ENCODE measurements at places on chromosomes 1 and 21.

DNA sequence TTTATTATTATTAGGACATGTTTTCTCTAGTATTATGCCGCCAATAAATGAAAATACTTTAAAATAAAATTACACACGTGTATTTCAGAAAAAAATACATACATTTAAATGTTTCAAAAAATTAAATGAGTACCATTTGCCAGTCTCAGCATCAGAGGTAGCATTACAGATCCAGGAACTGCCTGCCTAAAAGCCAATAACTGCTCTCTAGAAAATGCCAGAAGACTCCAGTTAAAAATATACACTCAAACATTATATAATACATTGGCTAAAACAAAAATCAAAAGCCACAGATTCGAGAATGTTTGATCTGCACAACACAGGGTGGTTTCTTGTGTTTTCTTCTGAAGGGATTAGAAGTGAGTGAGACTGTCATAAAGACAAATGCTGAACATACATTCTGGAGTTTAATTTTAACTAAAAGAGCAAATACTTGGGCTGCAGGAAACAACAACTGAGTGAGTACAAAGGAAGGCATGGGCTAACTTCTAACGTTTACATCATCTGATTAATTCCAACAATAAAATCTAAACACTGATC, 105.5 kb downstream of the RERE start:
- DNase-seq = no peak

- no peak for DNase-seq
Observed at GRCh38 chr1:208089149-208089548, 155.0 kb downstream of the PLXNA2 start.

DNA sequence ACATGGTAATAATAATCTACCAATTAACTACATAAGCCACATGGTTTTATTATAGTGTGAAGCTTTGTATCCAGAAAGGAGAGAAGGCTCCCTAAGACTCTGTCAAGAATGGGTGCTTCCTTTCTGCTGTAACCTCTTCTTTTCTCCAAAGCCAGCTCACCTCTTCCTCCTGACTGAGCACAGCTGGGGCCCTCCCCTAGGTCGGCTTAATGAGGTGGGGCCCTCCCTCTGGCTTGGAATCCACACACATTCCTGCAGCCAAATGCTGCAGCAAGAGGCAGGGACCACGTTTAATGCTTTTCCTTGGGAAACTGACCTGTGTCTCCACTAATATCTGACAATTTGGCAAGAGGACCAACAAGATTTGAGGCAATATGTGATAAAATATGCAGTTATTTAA, 94.8 kb downstream of the DSCAM start:
- no peak for DNase-seq

- peak; percentile 29 for DNase-seq
Observed at GRCh38 chr1:107477233-107477632, 336.4 kb downstream of the NTNG1 start.

- DNase-seq = no peak
Observed at GRCh38 chr1:160682983-160683865, 28.4 kb downstream of the CD48 start.

DNA sequence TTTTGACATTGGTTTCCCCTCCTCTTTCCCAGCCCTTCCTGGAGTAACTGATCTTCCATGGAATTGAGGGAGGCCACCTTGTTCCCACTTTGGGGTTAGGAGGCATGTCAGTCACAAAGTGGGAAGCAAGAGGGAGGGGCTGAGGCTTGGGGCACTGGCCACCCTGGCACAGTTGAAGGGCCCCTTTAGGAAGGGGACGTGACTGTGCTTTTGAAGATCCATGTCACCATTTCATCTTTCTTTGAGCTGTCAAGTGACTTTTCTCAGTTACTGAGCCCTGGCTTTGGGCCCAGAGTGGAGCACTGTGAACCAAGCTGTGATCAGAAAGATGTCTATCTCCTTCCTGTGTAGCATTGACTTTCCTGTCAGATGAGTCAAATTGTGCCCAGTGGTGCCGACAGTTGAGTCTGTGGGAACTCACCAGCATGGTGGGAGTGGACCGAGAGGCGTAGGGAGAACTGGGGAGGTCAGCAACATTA, 38.5 kb upstream of the TDRD10 start:
- DNase-seq = no peak

DNA sequence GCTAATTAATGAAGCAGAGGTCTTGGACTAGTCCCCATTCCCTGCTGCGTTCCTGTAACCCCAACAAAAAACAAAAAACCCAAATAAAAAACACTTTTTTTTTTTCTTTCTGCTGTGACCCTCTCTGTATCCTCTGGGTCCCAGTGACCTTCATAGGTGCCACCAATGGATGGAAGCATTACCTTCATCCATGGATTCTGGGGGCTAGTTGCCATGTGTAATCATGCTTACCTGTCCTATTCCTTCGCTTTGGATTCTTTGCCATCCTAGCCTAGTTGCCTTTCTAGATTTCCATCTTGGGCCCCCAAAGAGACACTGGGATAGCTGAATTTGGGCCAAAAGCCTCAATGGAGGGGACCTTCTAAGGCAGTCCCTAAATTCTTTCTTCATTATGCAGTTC, 1208.7 kb downstream of the BRINP3 start:
- no peak for DNase-seq

DNA sequence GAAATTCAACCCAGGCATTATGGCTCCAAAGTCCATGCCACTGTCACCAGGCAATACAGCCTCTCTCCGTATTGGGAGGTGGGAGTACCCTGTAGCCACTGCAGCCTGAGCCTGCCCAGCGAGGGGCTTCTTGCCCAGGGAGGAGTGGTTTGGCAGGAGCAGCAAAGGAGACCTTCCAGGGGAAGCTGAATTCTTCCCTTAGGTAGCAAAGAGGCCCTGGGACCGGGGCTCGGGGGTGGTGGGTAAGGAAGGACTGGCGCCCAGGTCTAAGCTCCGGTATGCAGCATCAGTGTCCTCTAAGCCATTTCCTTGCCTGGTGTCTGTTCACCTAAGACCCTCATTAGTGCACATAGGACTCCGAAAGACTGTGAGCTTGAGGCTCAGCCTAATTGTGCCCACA, 17.0 kb downstream of the TNNT2 start:
- DNase-seq = no peak

- peak; percentile 13 for DNase-seq
Observed at GRCh38 chr1:182484531-182485257, 34.7 kb downstream of the RGSL1 start.

- peak; percentile 30 for DNase-seq
Observed at GRCh38 chr1:81978945-81979344, 178.2 kb downstream of the ADGRL2 start.

- DNase-seq = no peak
Observed at GRCh38 chr1:8551613-8552489, 233.9 kb downstream of the SLC45A1 start.

DNA sequence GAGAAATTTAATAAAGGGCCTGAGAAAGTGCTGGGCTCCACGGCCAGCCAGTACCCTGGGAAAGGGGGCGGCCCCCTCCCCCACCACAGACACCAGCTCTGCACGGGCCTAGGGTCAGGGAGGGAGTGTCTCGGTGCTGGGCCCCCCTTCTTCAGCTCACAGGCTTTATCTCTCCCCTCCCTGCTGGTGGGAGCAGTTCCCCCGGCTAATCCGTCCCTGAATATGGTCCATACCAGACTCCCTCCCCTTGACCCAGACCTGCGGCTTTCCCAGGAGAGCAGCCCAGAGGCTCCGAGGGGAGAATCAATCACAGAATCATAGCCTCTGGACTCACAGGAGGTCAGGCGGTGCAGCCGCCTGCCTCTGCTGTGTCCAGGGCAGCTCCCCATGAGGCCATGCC, 26.0 kb upstream of the RSPO1 start:
- DNase-seq = no peak

DNA sequence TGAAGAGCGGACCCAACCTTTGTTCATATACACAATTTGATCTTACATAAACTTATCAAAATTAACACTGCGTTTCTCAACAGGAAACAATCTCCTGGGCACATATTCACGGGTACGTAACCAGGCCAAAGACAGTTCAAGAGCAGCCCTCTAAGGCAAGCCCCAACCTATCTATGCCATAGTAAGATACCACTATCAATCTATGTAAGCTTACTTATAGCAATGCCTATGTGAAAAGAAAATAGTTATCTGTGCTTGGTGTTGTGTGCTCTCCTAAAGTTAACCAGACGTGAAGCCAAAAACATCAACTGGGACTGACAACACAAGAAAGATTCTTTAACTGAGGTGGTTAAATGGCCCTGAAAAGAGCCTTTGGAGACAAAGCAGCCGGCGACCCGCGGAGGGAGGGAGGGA, 49.4 kb upstream of the BOLA1 start:
- no peak for DNase-seq

GRCh38 chr1:191690931-191691330, 467.3 kb upstream of the RGS18 start:
- DNase-seq = no peak

- DNase-seq = no peak
Observed at GRCh38 chr1:209307846-209308245, 275.7 kb upstream of the CAMK1G start.

- no peak for DNase-seq
Observed at GRCh38 chr1:236311040-236311439, 29.3 kb upstream of the ERO1B start.

GRCh38 chr21:24428591-24429199, 1178.6 kb downstream of the MRPL39 start:
- no peak for DNase-seq

GRCh38 chr1:205325334-205325884, 3.9 kb upstream of the NUAK2 start:
- peak; percentile 68 for DNase-seq

DNA sequence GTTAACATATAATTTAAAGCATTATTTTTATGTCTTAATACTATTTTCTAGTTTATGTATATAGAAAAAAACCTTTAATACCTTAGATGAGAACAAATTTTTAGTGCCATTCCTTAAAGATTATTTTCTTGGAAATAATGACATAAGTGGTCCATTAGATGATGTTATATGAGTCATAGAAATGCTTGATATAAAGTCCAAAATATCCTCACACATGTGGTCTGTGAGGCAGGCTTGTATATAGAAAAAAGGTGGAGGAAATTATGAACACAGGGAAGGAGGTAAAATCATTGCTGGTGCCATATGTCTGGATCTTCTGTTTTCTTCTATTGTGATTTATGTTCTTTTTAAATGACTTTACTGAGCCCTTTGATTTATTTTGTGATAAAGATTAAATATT, 79.3 kb downstream of the MAP3K7CL start:
- no peak for DNase-seq

DNA sequence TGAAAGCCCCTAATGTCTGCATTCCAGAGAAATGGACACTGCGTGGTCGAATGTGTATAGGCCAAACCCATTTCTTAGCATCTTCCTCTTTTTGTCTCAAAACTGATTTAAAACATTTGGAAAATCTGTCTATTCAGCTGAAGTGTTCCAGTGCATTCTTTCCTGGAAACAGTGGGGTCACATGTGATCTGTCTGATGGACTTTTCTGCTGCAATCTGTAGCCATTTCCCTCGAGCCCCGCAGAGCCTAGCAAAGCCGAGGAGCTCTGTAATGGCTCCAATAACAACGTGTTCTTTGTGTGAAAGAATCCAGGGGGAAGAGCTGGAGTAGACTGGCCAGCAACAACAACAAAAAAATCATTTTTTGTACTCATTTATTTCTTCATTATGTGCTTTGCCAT, 329.3 kb downstream of the BARHL2 start:
- no peak for DNase-seq

- no peak for DNase-seq
Observed at GRCh38 chr1:234292011-234292410, 81.2 kb upstream of the COA6 start.

DNA sequence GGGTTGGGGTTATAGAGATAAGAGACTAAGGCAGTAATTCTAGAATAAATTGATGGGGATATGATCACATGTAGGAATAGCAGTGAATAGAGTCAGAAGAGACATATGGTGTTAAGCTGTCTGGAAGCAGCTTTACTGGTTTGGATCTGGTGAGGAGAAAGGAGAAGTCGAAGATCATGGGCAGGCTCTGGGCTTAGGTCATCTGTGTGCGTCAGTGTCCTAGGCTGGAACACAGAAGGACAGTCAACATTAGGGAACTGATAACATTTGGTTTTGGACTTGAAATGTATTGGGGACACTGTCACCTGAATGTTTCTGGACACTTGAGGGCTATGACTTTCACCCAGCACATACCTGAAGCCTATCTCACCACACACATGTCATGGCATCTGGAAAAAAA, 13.9 kb upstream of the GRIK1 start:
- no peak for DNase-seq

- peak; percentile 21 for DNase-seq
Observed at GRCh38 chr1:86687595-86687994, 16.8 kb upstream of the SH3GLB1 start.

DNA sequence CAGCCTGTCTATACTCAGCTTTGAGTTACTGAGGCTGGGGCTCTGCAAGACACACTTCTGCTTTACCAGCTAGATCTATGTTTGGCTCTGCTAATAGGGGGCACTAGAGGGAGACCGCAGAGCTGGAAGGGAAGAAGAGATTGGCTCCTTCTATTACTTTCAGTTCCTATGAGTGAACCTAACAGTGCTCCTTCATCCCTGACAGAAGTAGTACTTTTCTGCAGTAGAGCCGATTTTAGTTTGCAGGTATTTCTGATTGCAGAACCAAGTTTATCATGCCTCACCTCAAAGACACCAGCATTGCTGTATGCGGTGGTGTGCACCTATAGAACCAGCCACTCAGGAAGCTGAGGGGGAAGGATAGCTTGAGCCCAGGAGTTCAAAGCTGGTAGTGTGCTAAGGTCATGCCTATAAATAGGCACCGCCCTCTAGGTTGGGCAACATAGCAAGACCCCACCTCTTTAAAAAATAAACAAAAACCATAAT, 5.7 kb upstream of the ZDHHC18 start:
- DNase-seq = no peak

GRCh38 chr1:164602480-164603093, 43.6 kb downstream of the PBX1 start:
- peak; percentile 75 for DNase-seq

DNA sequence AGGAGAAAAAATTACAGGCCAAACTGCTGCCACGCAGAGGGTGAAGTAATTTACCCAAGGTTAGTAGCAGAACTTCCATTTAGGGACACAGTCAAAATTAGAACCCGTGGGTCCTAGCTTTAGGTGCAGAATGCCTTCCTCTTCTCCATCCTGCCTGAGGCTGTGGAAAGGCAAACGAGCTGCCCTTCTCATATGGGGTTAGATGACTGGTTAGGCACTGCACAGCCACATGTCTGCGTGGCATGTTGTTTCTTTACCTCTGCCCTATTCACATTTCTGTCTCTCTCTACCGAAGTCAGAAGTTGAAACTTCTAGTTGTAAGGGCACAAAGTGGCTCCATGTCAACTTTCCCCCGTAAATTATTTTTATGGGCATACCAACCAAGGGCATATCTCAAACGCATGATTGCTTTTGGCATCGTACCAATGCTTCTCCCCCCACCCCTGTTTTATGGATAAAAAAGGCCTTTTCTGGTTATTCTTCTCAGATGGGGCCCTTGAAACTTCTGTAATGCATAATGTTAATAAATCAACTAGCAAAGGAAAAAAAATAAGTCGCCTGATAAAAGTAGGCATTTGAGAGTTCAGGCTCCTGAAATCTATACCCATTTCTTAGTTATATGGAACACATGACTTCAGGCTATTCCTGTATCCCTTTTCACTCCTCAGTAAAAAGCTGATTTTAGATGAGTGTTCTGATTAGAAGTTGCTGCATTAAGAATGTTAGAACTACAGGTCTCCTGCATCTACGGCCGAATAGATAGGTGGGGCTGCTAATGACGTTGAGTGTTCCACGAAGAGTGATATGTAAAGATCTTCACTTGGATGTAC, 139.6 kb upstream of the NRIP1 start:
- no peak for DNase-seq

- DNase-seq = peak; percentile 100
Observed at GRCh38 chr1:94936861-94937620, 10.1 kb upstream of the CNN3 start.
